GM23338 (cell line): ENCODE measurements at places on chromosomes 7 and 10.

DNA sequence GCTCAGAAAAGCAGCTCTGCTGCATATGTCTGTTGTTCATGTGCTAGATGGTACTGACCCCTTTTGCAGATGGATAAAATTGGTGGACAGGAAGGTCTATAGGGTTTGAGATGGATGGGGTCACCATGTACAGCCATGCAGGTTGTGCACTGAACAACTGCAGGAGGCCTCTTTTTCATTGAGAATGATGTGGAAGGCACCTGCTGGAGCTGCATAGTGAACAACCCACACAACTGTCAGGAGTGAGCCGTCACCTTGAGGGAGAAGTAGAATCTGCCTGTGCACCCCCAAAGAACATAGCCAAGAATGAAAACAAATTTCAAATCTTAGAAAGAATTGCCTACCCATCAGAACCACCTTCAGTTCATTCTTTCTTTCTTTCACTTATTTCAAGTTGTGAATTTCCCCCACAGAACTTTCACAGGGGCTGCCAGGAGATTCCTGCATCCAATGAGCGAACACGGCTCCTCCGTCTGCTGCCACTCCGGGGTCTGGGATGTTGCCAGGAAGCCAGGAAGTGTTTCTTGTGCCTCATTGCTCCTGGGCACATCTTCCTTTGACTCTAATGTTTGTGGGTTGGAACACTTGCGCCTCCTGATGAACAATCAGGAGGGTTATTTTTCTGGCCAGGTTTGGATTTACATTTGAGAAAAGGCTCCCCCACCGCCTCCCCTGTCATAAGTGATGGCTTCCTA is 53.7 kb upstream of the DOCK1 start:
- DNase-seq = no peak

DNA sequence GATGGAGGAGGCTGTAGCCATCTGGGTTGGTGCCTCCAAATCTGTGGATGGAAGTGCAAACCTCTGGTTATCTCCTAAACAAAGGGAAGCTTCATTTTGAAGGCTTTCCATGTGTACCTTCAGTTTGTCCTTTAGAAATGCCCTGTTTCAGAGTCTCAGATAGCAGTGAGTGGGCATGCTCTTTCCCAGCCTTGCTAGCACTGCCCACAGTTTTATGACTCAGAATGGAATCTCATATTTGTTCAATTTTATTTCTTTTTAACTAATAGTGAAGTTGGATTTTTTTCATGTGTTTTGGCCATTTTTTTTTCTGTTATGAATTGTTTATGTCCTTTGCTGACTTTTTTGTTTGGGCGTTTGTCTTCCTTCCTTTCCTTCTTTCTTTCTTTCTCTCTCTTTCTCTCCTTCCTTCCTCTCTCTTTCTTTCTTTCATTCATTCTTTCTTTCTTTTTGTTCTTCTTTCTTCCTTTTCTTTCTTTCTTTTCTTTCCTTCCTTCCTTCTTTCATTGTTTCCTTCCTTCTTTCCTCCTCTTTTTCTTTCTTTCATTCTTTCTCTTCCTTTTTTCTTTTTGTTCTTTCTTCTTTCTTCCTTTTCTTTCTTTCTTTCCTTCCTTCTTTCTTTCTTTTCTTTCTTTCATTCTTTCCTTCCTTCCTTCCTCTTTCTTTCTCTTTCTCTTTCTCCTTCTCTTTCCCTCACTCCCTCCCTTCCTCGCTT is 25.6 kb downstream of the PRF1 start:
- DNase-seq = no peak

DNA sequence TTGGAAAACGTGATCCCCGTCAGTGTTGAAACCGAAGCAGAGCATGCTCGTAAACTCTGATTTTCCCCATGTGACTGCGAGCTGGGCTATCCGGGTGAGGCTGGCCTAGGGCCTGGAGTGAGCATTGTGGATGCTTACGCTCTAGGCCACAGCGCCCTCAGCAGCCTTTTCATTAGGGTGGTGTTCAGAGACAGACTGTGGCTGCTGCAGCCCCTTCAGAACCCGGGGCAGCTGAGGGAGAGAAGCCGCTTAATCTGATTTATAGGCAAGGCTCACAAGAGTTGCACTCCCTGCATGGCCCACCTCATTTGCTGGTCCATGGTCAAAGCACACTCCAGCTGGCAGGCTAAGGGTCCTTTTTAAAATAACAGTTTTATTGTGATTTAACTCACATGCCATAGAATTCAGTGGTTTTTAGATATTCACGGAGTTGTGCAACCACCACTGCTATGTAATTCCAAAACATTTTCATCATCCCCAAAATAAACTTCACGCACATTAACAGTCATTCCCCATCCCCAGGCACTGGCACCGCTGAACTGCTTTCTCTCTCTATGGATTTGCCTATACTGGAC is 72.5 kb downstream of the SYPL1 start:
- DNase-seq = peak; percentile 74

- DNase-seq = no peak
Measured at GRCh38 chr7:7017707-7018280, 164.6 kb upstream of the C1GALT1 start.

- no peak for DNase-seq
Measured at GRCh38 chr7:148218603-148219002, 372.0 kb upstream of the C7orf33 start.

GRCh38 chr7:44966731-44967538 is 11.9 kb downstream of the MYO1G start:
- no peak for DNase-seq

DNA sequence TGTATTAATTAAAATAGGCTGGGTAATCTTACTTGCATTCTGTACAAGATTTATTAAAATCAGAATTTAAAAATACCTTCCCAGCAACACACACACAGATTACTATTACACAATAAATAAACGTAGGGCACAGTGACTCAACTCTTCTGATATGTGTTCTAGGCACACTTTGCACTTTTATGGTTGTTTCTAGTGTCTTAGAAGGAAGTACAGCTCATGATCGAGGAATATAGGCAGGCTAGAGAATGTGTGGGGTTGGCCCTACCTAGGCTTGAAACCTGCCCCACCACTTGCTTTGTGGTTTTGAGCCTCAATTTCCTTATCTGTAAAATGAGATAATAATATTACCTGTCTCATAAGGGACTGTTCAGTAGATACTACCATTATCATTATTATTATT is 30.5 kb downstream of the ARMC3 start:
- no peak for DNase-seq

DNA sequence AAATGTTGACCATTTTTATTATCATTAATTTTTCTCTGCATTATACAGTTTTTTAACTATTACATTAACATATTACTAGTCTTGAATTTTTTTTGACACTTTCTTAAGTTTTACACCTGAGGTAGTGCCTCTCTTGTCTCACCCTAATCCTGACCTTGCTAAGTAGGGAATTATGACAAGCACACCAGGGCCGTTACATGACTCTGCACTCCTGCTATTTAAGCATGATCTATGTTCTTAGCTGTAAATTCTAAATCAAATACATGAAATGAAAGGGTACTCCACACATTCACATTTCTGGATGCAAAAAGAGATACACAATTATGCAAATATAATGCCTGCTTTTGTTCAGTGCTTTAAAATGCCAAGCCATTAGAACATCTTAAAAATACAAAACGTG is 23.6 kb downstream of the CPVL start:
- no peak for DNase-seq
